ENCODE measurements at places on chromosomes 12 and 14. TPM values are rescaled to one million over a fixed set of nuclear protein-coding genes. Genes with fewer than 3 reads are reported as not detected.
A peak's percentile ranks its signal among the peaks of the same experiment; 100 is the strongest.

DNA sequence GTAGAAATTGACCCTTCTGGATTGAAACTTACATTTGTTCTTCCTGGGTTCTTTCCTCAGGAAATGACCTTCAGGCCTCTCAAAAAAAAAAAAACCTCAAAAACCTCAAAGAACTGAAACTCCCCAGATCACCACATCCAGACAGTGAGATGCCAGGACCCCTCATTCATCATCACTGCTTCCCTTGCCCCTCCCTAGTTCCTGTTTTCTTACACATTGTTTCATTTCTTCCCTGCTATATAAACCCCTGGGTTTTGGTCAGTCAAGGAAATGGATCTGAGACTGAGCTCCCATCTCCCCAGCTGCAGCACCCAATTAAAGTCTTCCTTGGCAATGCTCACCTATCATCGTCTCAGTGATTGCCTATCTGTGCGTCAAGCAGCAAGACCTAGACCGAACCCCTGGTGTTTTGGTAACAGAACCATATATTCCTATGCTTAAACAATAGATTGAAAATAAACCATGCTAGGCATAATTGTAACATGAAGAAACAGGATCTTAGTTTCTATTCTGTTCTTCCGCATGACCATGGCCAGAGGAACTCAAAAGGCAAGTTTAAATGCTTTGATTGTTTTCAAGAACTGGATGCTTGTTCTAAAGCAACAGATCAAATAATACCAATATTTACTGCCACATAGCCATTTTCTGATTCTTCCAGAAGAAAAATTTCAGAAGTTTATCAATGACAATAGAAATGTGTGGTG, 108.0 kb upstream of the MAX start:
- DNase-seq: peak; percentile 82

DNA sequence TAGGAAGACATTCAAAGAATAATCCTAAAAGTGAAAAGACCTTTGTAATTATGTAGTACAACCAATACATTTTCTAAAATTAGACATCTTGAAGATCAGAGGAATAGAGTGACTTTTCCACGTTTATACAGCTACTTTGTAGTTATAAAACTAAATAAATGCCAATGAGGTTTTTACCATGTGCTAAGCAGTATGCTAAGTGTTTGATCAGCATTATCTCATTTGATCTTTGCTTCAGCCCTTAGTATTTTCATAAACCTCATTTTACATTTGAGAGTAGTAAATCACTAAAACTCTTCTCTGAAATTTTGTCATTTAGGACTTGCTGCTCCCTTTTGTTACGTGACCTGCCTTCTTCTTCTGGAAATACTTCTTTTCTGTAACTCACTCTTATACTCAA, 13.6 kb downstream of the MBIP start:
- no peak for DNase-seq

Gene C12orf50
- total RNA-seq: not detected

Gene OR11H12
- total RNA-seq: not detected

DNA sequence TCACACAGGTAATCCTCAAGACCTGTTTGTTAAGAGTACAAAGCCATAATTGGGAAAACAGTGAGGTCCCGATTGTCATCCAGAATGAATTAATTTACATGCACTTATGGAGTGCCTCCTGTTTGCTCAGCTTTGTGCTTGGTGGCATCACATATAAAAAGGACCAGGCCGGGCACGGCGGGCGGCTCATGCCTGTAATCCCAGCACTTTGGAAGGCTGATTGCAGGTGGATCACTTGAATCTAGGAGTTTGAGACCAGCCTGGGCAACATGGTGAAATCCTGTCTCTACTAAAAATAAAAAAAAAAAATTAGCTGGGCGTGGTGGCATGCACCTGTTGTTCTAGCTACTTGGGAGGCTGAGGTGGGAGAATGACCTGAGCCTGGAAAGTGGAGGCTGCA, 247.4 kb downstream of the CACNA1C start:
- DNase-seq: no peak

Gene PAPLN
- 0.44 TPM for total RNA-seq

DNA sequence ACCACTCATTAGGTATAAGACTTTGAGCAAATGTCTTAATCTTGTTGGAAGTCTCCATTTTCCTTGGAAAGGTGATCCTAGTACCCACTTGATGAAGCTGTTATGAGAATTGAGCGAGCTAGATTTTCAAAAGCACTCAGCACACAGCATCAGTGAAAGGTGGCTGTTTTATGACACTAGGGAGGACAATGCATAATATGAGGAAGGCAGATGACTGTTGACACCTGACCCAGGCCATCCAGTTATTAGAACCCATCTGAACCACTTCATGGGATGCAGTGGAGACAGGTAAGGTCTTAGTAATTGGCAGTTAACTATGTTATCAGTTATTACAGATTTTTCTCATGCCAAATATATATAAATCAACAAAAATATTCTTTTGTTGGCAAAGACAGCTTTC, 369.9 kb upstream of the PDE3A start:
- no peak for DNase-seq

- peak; percentile 6 for DNase-seq
These were observed 123.5 kb downstream of the PTPRR start for GRCh38 chr12:70796989-70797388.

DNA sequence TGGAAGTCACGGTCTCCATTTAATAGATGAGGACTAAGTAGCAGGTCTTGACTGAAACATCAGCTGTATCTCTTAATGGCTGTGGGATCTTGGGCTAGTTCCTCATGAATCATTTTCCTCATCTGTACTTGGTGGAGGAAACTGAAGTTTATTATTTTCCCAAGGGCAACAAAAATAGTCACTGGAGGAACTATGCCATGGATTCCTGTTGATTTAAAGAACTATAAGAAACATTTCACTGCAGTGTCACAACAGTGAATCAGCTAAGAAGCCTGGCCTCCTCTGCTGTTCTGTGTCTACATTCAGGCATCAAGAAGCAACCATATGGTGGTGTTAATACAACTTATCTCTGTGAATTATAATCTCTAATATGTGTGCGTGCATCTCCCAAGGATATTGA, 200.5 kb downstream of the STXBP6 start:
- no peak for DNase-seq

DNA sequence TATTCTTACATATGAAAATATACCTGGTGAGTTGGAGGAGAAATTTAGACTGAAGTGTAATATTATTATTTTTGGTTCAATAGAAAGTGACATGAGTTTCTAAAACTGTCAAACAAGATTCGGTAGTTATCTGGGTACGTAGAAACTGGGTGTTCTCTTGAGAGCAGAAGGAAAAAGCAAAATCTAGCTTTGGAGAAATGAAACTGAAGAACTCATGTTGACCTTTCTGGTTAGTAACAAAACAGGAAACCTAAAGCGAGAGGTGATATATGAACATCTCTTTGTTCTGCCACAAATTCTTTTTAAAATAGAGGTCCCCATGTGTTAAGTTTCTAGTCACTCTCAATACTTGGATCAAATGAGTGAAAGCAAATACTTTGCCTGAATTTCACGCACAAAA, 401.7 kb downstream of the TRHDE start:
- no peak for DNase-seq

DNA sequence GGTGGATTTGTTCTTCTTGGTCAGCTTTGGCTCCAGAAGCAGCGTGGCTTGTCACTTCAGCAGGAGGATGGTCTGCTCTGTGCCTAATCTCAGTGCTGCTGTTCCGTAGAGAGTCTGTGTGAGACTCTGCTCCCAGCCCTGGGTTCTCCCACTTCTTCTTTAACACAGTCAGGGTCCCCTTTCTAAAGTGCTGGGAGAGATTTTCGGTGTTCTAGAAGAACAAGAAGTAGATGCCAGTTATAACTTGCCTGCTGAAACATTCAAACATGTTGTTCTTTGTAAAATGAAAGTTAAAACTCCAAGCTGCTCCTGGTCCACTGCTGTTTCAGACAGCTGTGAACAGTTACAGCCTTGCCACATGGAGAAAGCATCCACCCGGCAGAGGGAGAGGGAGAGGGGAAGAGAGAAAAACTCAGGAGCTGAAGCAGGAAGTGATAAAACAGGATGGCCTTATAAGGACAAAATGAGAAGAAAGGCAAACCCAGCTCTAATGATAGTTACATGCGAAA, 55.2 kb upstream of the CERS5 start:
- DNase-seq: peak; percentile 94

DNA sequence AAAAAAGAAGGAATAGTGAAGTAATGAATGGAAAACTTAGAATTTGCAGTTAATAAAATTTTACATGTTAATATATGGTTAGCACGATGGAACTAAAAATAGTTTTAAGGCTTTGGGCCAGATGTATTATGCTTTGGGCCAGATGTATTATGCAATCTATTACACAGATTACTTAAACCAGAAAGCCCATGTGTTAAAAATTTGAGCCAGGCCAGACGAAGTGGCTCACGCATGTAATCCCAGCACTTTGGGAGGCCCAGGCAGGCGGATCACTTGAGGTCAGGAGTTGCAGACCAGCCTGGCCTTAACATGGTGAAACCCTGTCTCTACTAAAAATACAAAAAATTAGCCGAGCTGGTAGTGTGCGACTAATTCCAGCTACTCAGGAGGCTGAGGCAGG, 17.2 kb downstream of the IFT81 start:
- no peak for DNase-seq

- DNase-seq: peak; percentile 30
These were observed 83.0 kb upstream of the CCDC196 start for GRCh38 chr14:66403183-66403582.

DNA sequence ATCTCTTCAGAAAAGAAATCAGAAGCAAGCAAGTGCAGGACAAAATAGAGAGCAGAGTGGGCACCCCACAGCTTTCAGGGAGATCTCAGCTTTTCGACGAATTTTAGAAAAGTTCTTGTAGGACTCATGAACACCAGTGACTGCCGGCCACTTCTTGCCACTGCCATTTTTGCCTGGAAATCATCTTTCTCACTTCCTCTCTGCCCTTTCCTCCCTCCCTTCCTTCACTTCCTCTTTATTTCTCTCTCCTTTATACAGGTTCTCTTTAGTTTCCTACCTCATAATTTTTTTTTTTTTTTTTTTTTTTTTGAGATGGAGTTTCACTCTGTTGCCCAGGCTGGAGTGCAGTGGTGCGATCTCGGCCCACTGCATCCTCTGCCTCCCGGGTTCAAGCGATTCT, 185.6 kb downstream of the APAF1 start:
- no peak for DNase-seq

Gene SMIM41
- total RNA-seq: not detected

GRCh38 chr12:11015775-11016430, 6.5 kb downstream of the TAS2R19 start:
- no peak for DNase-seq

- DNase-seq: no peak
These were observed 8.2 kb downstream of the GPRC5D start for GRCh38 chr12:12943586-12944260.

GRCh38 chr14:105315211-105315721, 718 bp downstream of the PACS2 start:
- no peak for DNase-seq

GRCh38 chr14:71487941-71488340, 444.3 kb upstream of the RGS6 start:
- DNase-seq: peak; percentile 26

Gene SLC25A21
- 0.94 TPM for total RNA-seq

- no peak for DNase-seq
These were observed 30.2 kb upstream of the SRGAP1 start for GRCh38 chr12:63814146-63814772.

GRCh38 chr14:23299211-23299957, 3.3 kb downstream of the PPP1R3E start:
- DNase-seq: peak; percentile 58

GRCh38 chr12:105275997-105276733, 40.2 kb upstream of the APPL2 start:
- DNase-seq: peak; percentile 39

- peak; percentile 55 for DNase-seq
These were observed 78.7 kb downstream of the TXNDC16 start for GRCh38 chr14:52473557-52473956.

Gene CLEC1B
- not detected for total RNA-seq

Gene KLHL33
- total RNA-seq: not detected

Gene DDHD1
- total RNA-seq: 6.7 TPM

DNA sequence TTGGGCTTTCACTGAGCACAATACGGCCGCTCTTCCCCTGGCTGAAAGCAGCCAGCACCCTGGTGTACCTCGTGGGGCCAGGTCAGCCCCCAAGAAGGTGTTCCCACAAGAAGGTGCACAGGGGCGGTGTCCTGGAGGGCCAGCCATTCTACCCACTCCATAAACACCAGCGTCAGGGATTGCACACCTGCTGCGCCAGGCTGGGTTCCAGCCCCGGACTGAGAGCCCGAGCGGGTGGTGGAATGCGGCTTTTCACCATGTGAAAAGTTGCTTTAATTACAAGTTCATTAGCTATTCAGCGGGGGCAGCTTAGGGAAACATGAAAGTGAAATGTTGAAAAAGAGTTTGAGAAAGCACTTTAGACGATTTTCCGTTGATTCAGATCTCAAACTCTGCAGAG, 17.5 kb upstream of the MMP17 start:
- no peak for DNase-seq

All from M059J (cell line).